ENCODE measurements at places on chromosomes 7 and 10. TPM values are rescaled to one million over a fixed set of nuclear protein-coding genes. Genes with fewer than 3 reads are reported as not detected.

Gene CYTH3
- 28.9 TPM for total RNA-seq

GRCh38 chr7:129779602-129780256 is 168.2 kb downstream of the NRF1 start:
- no peak for DNase-seq

Gene TBL2
- total RNA-seq: 57.1 TPM

Gene FKBP6
- total RNA-seq: not detected

Gene TNS3
- 71.3 TPM for total RNA-seq

- DNase-seq: no peak
These were observed 61.6 kb downstream of the PRSS58 start for GRCh38 chr7:142196066-142196840.

Data from urinary bladder (tissue), 4 donors.